ENCODE measurements at places on chromosomes 7 and 10.
A peak's percentile ranks its signal among the peaks of the same experiment; 100 is the strongest.

DNA sequence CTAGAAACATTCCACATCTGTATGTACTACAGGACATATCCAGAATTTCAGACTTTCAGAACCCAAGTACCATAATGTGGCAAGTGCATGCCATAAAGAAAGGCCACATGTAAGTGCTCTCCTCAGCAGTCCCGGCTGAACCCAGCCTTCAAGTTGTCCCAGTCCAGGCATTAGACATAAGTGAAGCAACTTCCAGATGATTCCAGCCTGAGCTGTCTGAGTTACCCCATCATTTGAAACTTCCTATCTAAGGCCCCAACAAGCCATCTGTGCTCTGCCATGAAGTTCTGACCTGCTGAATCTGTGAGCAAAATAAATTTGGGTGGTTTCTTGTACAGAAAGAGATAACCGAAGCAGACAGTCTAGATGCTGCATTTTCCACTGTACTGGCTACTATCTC lies 218.8 kb downstream of the IPMK start:
- DNase-seq, result no peak

GRCh38 chr7:114133717-114134116 lies 214.9 kb upstream of the PPP1R3A start:
- no peak for DNase-seq

DNA sequence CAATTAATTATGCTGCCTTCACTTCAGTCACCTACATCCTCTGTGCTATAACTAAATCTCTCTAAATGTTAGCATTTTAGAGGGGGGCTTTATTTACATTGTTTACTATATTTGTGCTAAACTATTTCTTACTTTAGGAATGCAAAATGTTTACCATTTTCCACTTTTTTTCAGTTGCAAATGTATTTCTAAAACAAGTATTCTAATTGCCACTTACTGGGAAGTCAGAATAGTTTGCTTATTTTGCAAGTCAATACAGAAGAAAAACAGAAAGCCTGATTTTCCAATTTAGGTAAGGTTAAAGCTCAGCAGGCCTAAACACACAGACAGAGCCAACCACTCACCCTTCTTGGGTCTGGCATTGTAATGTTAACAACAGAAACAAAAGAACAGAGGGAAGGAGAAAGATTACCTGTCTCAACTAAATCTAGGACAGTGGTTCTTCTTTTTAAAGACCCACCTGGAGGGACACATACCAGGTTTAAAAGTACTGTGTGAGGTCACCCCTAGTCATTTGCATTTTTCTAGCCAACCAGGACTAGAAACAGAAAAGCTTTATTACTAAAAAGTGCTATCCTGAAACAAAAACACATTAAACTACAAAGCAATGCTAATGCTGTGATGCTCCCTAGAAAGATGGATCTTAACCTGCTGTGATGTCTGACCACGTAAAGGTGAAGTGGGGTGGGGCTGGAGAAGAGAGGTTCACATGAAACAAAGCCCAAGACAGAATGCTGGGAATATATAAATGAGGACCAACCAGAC lies 178.2 kb downstream of the SLC25A13 start:
- no peak for DNase-seq

DNA sequence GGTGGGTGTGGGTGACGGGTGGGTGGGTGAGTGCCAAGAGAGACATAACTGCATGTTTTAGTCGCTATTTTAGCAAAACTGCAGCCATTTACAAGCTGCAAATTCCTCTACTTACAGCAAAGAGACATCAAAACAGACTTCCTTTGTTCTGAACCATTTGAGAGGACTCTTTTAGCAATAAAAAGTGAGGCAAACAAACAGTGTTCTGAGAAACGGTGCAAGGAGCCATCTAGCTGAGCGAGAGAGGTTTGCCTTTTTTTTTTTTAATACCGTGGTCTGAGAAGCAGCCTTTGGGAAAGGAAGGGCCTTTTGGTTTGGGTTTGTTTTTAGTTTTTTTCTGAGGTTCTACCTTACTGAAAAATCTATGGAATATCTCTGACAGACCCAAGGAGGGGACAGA lies 62.9 kb downstream of the SCRN1 start:
- no peak for DNase-seq

- peak; percentile 58 for DNase-seq
These were observed 220.3 kb downstream of the PHTF2 start for GRCh38 chr7:78018641-78019446.
